Stimulated activated CD4-positive, alpha-beta T cell treated with anti-CD3 and anti-CD28 coated beads, Interleukin-1b, Interleukin-23, amount 100 ng/mL, for 1 hour (primary cell): ENCODE measurements at places on chromosomes 11 and 22.

GRCh38 chr11:110838808-110839207 is 126.6 kb upstream of the ARHGAP20 start:
- DNase-seq: no peak

- no peak for DNase-seq
Observed at GRCh38 chr11:72069787-72070251, 10.5 kb downstream of the NUMA1 start.

- DNase-seq: no peak
Observed at GRCh38 chr11:32044158-32044863, 46.6 kb upstream of the RCN1 start.

DNA sequence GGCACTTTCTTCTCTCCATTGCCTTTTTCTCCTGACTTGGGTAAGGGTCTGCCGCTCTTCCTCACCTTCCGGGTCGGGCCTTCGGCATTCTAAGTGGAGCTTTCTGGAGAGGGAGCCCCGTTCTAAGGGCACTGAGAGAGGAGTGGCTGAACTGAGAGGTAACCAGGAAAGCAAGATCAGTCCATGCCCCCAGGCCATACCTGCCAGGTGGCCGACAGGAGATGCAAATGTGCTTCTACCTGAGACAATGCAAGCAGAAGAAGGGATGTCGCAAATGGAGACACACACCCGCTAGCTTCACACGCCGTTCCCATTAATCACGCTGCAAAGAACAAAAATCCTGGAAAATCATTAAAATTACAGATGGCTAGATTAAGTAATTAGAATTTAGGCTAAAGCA is 156.4 kb upstream of the TBCEL start:
- no peak for DNase-seq

DNA sequence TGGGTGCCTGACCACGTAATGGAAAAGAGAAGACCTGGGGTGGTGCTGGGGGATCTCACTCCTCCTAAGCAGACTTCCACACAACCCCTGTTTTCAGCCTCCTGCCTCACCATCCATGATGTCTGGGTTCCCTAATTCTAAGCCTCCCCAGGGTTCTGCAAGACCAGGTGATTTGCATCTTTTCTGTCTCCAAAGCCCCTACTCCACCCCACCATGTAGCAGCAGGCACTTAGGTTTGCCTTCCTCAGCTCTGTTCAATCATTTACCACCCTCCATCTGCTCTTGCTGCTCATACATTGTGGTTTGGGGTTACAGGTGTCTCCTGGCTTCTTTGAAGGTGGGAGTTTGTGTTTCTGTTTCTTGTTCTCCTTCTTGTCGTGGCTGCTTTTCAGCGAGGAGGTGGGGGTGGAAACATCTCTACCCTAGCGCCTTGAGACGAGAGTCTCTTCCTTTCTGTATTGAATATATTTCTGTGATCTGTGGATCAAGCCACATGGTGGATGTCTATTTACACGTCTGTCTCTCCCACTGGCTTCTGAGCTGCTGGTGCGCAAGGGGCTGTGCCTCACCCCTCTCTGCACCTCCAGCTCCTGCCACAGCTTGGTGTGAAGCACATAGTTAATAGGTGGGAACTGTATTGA is 6.6 kb upstream of the SSTR3 start:
- no peak for DNase-seq

GRCh38 chr22:42462016-42462415 is 29.8 kb upstream of the NFAM1 start:
- no peak for DNase-seq

GRCh38 chr11:62909107-62909894 is 11.9 kb downstream of the CHRM1 start:
- DNase-seq: no peak

- no peak for DNase-seq
Observed at GRCh38 chr11:3157381-3158130, 7.6 kb downstream of the OSBPL5 start.

DNA sequence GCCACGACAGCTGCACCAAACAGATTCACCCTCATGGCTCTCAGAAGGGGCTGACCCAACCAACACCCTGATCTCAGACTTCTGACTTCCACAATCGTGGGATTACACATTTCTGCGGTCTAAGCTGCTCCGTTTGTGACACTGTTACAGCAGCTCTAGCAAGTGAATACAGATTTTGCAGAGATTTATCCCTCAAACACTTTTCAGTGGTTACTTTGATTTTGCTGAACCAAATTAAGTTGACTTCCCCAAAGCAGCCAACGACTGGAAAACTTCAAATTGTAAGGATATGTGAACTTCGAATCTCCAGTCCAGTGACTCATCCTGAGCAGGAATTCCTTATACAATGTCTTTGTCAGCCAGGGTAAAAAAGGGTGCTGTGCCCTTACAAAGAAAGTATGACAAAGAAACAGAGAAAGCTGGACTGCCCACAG is 14.8 kb upstream of the INCENP start:
- DNase-seq: no peak

- DNase-seq: no peak
Observed at GRCh38 chr11:130023204-130023603, 20.6 kb upstream of the PRDM10 start.

DNA sequence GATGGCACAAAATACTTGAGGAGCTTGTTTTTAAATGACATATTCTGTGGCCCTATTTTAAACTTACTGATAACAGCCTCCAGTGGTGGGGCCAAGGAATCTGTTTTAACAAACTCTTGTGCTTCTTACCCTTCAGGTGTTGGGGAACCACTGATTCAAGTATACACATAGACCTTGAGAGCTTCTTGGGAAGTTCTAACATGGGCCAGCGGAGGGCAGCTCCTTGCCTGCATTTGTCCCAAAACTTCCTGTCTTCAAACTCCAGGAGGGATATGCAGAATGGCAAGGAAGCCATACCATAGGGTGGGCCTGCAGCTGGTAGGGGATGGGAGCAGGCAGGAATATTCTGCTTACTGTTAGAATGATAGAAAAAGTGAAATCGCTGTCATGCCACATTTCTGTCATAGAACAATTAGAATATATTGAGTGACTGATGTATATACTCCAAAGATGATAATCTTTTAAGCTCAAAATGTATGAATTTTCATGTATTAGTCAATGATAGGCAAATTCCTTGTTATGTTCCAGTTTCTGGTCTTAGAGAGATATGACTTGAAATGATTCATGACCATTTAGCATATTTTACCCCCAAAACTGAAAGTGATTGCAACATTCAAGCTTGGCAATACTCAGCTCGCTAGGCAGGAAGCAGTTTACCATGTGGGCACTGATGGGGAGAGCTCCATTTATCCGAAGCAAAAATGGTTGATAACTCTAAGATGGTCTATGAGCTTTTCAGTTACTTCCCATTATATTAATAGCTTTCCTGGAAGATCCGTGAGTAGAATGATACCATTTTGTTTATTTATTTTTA is 9.2 kb downstream of the EXT2 start:
- no peak for DNase-seq

DNA sequence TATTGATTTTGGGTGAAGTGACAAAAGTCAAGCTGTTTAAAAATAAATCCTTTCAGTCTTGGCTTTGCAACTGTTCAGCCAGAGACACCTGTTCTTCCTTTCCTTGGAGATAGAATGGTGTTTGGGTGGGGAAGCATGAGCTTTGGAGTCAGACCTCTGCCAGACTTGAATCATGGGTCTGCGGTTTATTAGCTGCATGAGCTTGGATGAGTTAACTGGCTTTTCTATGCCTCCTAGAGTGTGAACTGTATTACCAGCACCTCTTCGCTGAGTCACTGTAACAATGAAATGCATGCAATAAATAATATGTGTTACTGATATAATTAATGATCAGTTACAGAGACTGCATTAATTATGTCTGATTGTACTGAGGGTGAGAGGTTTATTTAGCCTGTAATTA is 13.5 kb upstream of the MYEOV start:
- no peak for DNase-seq

DNA sequence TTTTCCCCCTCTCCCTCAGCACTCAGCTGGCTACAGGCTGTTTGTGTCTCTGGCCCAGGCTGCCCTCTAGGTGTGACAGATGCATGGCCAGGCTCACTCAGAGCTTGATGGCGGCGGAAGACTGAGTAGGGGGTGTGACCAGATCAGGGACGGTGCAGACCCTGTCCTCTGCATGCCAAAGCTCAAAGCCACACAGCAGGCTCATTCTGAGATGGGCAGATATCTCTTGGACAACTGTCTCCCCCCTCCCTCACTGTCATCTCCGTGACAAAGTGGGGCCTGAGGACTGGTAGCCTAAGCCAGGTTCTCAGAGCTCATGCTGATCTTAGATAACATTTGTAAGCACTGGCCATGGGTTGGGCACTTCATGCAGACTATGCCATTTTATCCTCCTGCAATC is 231.3 kb downstream of the DSCAML1 start:
- DNase-seq: no peak

GRCh38 chr11:103875855-103876510 is 160.5 kb upstream of the DDI1 start:
- DNase-seq: no peak
